Stimulated activated CD8-positive, alpha-beta memory T cell treated with anti-CD3 and anti-CD28 coated beads, Interleukin-4, amount 100 ng/mL, for 1 hour (primary cell): ENCODE measurements at places on chromosomes 1 and 21.

DNA sequence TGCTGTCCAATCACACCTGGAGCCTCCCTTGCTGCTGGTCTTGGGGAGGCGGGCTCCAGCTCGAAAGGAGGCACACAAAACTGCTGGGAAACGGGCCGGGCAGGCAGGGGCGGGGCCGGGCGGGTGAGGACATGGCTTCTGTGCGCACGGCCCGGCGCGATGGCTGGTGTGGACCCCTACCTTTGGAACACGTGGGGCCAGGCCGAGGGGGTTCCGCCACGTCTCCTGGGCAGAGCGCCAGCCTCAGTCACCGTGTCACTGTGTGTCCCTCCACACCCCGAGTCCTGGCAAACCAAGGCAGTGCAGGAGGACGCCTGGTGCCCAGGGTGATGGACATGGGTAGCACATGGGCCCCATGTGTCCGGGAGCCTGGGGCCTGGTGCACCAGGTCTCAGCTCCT is 42.0 kb upstream of the ADARB1 start:
- no peak for DNase-seq

DNA sequence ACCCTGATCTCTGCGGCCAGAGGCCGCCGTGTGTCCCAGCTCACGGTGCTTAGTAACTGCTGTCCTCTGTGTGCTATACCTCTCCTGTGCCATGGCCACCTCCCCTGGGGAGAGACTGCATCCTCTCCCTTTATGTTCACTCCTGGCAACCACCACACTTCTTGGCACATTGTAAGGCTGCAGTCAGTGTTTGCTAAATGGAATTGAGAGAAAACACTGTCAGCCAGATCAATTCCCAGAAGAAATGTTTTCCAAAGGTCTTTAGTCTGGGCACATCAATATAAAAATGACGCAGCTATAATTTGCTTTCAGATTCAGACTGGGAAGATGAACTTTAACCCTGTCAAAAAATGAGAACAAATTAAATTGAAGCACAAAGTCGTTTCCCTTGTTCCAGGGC is 96.8 kb downstream of the BEND5 start:
- DNase-seq: no peak

- no peak for DNase-seq
Observed at GRCh38 chr1:26132128-26132833, 20.7 kb downstream of the PDIK1L start.

DNA sequence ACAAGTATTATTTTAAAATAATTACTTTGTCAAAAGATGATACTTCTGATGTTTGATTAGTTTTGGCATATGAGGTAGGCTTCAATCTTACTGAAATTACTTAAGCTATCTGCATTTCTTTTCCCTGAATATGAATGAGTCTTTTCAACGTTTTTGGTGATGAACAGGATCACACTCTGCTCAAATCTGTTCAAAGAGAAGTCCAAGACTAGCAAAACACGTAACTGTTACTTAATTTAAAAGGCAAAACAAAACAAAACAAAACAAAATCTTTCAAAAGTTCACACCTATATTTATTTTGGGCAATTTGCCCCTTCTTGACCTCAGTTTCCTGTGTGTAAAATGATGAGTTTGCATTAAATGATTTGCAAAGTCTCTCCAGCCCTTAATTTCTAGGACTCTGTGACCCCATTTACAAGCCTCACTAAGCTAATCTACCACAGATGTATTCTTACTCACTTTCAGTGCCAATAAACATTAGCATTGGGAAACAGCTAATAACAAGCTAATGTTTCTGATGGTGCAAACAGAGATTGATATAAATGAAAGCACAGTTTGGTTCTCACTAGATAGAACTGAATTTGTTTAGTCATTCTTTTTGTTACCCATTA is 865.4 kb downstream of the LTN1 start:
- no peak for DNase-seq
